Heart left ventricle (tissue), 16 donors: ENCODE measurements at places on chromosomes 6 and 20. TPM values are rescaled to one million over a fixed set of nuclear protein-coding genes. Genes with fewer than 3 reads are reported as not detected.

GRCh38 chr6:63572044-63572746 lies at the start of the genes LOC128125822 and PTP4A1:
Gene LOC128125822, plus strand, starts transcription at chr6:63572480.
Gene PTP4A1, plus strand, starts transcription at chr6:63572480. Its CDS starts 4,401 bp downstream, at chr6:63576881.
- DNase-seq, result peak; percentile 98

- no peak for DNase-seq
These were observed 221.9 kb upstream of the QKI start for GRCh38 chr6:163192591-163192990.

DNA sequence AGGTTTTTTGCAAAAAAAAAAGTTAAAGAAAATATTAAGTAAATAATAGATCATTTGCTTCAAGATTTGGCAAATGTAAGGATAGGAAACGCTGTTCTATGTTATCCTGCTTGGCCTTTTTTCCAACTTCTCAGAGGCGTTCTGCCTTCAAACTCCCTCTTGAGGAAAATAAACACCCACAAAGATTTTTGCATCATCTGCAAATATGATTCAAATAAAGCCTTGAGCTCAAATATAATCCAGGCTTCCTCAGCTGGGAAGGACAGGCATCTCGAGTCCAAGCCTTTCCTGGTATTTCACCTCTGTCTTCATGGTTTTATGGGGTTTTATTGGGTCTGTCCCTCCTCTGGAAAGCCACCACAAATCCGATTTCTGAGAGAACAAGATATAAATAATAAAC lies 67.7 kb upstream of the PTPN1 start:
- DNase-seq, result no peak

GRCh38 chr20:37350649-37351574 lies 5.0 kb downstream of the SRC start:
- DNase-seq, result no peak

GRCh38 chr6:13188306-13188705 lies 140.0 kb downstream of the TBC1D7 start:
- DNase-seq, result no peak

GRCh38 chr6:20916086-20916485 lies 381.8 kb downstream of the CDKAL1 start:
- DNase-seq, result no peak

LTA gene
- 0.07 TPM for polyA plus RNA-seq

MAP3K5 gene
- 7.1 TPM for polyA plus RNA-seq
